Activated T-cell treated with anti-CD3 and anti-CD28 coated beads for 48 hours (primary cell): ENCODE measurements at places on chromosomes 13 and 19.

GRCh38 chr19:518598-519231 lies 11.4 kb downstream of the TPGS1 start:
- DNase-seq, result peak; percentile 52

DNA sequence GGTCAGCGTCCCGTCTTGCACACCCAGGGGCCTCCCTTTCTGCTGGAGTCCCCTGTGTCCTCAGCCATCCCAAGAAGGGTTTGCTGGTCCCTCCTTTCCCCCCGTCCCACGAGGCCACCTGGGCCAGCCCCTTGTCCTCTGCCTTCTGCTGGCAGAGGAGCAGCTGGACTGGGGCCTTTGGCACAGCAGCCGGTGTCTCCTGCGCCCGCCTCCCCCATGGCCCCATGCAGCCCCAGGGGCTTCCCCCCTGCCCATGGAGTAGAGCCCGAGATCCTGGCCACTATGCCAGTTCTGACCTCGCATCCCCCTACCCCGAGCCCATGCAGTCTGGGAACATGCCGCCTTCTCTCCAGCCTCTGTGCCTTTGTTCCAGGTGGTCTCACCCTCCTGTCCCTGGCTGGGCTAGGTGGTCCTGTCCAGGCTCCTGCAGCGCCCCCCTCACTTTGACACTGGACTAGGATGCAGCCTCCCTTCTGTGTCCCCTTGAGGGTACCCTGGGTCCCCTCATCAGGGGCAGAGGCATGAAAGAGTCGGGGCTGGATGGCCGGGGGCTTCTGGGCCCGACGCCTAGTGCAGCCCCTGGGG lies 5.7 kb upstream of the GARIN5A start:
- DNase-seq, result no peak

GRCh38 chr13:55999709-56000108 lies 1141.0 kb upstream of the PRR20A start:
- DNase-seq, result no peak

- no peak for DNase-seq
These were observed 26.6 kb downstream of the ATP11A start for GRCh38 chr13:112716461-112716820.

- no peak for DNase-seq
These were observed 33.9 kb upstream of the TPT1 start for GRCh38 chr13:45374917-45375316.
